ENCODE measurements at places on chromosomes 7 and 10. TPM values are rescaled to one million over a fixed set of nuclear protein-coding genes. Genes with fewer than 3 reads are reported as not detected.
A peak's percentile ranks its signal among the peaks of the same experiment; 100 is the strongest.

The FAM25C gene
- total RNA-seq, result 113 TPM

The KIAA1217 gene
- total RNA-seq, result 70.6 TPM

- H3K4me3 ChIP-seq, result no peak overlapping the region
- H3K27ac ChIP-seq, result no peak overlapping the region
- no peaks in the 10 kb centered on the region for H3K36me3 ChIP-seq
- DNase-seq, result no peak
- peaks cover 100% of the 10 kb centered on the region for H3K27me3 ChIP-seq
Observed at GRCh38 chr7:122307228-122307621, 2.7 kb upstream of the FEZF1 start.

GRCh38 chr10:14358886-14359573 is 28.3 kb upstream of the FRMD4A start:
- no peaks in the 10 kb centered on the region for H3K36me3 ChIP-seq
- H3K27me3 ChIP-seq, result peaks cover 15% of the 10 kb centered on the region
- H3K4me3 ChIP-seq, result no peak overlapping the region
- DNase-seq, result no peak
- no peak overlapping the region for H3K27ac ChIP-seq

The TDRD1 gene
- total RNA-seq, result 0.17 TPM

GRCh38 chr7:31056775-31057346 is 4.8 kb downstream of the ADCYAP1R1 start:
- no peak overlapping the region for H3K4me3 ChIP-seq
- H3K27ac ChIP-seq, result no peak overlapping the region

The ARHGEF5 gene
- 88.0 TPM for total RNA-seq

GRCh38 chr7:100965723-100966541 is 3.4 kb upstream of the MUC12 start:
- H3K4me1 ChIP-seq, result peaks cover 16% of the 10 kb centered on the region
- peaks cover 79% of the 10 kb centered on the region for H3K27me3 ChIP-seq
- H3K36me3 ChIP-seq, result no peaks in the 10 kb centered on the region

GRCh38 chr7:106199813-106200364 is 84.9 kb downstream of the NAMPT start:
- H3K4me3 ChIP-seq, result no peak overlapping the region
- H3K27ac ChIP-seq, result no peak overlapping the region
- no peaks in the 10 kb centered on the region for H3K27me3 ChIP-seq
- no peaks in the 10 kb centered on the region for H3K36me3 ChIP-seq

- H3K36me3 ChIP-seq, result no peaks in the 10 kb centered on the region
- H3K4me3 ChIP-seq, result no peak overlapping the region
- no peak overlapping the region for H3K27ac ChIP-seq
Observed at GRCh38 chr7:53900856-53901528, 641.2 kb upstream of the VSTM2A start.

The CHAT gene
- total RNA-seq, result not detected

DNA sequence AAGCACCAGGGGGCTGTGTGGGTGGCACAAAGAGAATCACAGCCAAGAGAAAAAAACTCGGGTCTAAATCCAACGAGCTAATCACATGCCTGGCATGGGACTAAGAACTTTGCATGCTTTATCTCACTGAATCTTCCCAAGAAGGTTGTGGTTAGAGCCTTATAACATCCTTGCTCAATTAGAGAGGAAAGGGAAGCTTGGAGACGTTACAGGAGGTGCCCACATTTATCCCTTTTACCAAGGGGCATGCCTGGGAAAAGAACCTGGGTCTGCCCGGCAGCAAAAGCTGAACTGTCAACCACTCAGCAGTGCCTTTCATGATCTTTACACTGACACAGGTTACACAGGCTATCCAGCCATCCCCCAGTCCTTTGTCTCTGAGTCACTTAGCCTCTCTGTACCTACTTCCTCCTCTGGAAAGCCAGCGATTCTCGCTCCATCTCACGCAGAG is 190.1 kb downstream of the PRPF18 start:
- H3K27me3 ChIP-seq, result no peaks in the 10 kb centered on the region
- H3K36me3 ChIP-seq, result no peaks in the 10 kb centered on the region
- H3K4me3 ChIP-seq, result no peak overlapping the region
- H3K27ac ChIP-seq, result no peak overlapping the region
- H3K4me1 ChIP-seq, result peaks cover 21% of the 10 kb centered on the region
- no peak for DNase-seq

GRCh38 chr7:157439761-157440160 is 103.0 kb downstream of the DNAJB6 start:
- H3K27ac ChIP-seq, result no peak overlapping the region
- H3K4me3 ChIP-seq, result no peak overlapping the region
- H3K36me3 ChIP-seq, result no peaks in the 10 kb centered on the region

- no peak for DNase-seq
- H3K27ac ChIP-seq, result no peak overlapping the region
- no peak overlapping the region for H3K4me3 ChIP-seq
Observed at GRCh38 chr7:3294432-3295100, 6.5 kb upstream of the SDK1 start.

The APBB1IP gene
- total RNA-seq, result 1.0 TPM

DNA sequence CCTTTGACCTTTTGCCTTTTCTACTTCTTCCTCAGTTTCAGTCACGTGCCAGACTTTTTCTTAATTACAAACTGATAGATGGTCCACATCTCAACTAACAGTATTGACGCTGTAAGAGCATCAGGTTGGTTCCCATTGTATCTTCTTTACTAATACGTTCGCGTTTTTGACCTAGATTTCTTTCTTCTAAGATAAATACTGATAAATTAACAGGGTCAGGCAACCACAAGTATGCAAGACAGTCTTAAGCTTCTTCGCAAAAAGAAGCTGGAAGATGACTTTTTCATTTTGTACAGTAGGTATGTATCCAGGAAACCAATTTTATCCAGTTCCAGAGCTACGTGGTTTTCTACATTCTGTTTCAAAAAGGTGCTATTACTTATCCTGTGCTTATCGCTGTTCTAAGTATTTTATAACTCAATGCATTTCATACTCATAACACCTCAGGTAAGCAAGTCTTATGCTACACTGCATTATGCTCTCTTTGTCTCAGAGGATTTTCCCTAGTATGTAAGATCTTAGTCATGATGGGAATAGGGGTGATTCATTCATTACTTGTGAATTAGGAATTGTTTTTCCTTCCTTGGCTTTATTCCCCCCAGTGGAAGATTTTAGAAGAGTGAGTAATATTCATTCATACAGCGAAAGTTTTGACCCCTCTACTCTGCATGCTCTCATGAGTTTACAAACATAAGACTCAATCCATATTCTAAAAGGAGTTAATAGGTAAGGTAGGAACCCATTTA is 955 bp downstream of the DUS4L start:
- peak overlapping the region; percentile 100 for H3K4me3 ChIP-seq
- peaks cover 4% of the 10 kb centered on the region for H3K36me3 ChIP-seq
- peak overlapping the region; percentile 99 for H3K27ac ChIP-seq
- no peak for DNase-seq

The PRKG1 gene
- 2.0 TPM for total RNA-seq

DNA sequence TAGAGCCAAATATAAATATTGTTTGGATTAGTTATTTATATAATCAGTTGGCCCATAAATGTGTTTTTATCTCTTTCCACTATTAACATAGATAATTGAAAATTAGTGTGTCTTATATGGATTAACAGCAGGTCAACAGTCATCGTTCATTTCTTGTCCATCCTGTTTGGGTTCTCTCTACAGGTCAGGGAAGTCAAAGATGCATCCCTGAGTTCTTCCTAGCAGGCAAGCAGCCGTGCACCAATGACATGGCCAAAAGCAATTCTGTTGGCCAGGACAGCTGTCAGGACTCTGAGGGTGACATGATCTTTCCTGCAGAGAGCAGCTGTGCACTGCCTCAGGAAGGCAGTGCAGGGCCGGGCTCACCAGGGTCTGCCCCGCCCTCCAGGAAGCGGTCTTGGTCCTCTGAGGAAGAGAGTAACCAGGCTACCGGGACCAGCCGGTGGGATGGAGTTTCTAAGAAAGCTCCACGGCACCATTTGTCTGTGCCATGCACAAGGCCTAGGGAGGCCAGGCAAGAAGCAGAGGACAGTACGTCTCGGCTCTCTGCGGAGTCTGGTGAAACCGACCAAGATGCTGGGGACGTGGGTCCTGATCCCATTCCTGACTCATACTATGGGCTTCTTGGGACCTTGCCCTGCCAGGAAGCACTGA is 15.9 kb downstream of the FBH1 start:
- H3K27me3 ChIP-seq, result no peaks in the 10 kb centered on the region
- H3K4me3 ChIP-seq, result no peak overlapping the region
- DNase-seq, result peak; percentile 50
- H3K27ac ChIP-seq, result no peak overlapping the region
- no peaks in the 10 kb centered on the region for H3K4me1 ChIP-seq
- H3K36me3 ChIP-seq, result peaks cover 39% of the 10 kb centered on the region

- H3K36me3 ChIP-seq, result no peaks in the 10 kb centered on the region
- H3K27ac ChIP-seq, result no peak overlapping the region
- no peaks in the 10 kb centered on the region for H3K27me3 ChIP-seq
Observed at GRCh38 chr7:158865462-158865922, 9.1 kb downstream of the DYNC2I1 start.

The LLCFC1 gene
- not detected for total RNA-seq

GRCh38 chr10:36171556-36171952 is 529.5 kb upstream of the FZD8 start:
- peaks cover 16% of the 10 kb centered on the region for H3K4me1 ChIP-seq
- DNase-seq, result no peak
- H3K4me3 ChIP-seq, result no peak overlapping the region
- H3K36me3 ChIP-seq, result no peaks in the 10 kb centered on the region

The SEMA3A gene
- 2.1 TPM for total RNA-seq

DNA sequence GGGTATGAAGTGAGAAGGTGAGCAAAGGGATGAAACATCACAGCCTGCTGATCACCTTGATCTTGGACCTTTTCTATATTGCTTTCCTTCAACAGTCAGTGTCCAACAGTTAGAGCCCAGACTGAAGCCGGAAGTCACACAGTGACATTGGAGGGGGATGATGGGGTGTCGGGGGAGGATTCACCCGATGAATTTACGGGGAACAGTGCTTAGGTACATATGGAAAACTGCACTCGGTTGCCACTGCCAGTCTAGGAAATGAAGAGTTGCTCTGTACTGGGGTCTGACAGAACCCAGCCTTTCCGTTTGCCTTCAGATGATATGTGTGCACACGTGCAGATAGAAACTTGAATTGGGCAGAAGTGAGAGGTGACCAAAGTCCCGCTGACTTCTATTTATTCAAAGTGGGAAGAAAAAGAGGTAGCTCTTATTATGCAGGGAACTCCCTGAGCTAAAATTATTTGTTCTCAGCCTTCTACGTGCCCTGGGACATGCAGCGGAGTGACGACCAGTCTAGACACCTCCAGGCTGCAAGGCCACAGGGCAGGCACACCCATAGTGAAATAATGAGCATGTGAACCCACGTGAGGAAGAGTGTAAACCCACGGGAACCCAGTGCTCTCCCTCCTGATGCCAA is 107.2 kb upstream of the INHBA start:
- H3K27ac ChIP-seq, result no peak overlapping the region
- no peaks in the 10 kb centered on the region for H3K4me1 ChIP-seq
- H3K4me3 ChIP-seq, result no peak overlapping the region
- no peaks in the 10 kb centered on the region for H3K36me3 ChIP-seq

The DNAH11 gene
- 1.4 TPM for total RNA-seq

The DRGX gene
- not detected for total RNA-seq

The SPDYE8 gene
- not detected for total RNA-seq

The BMPER gene
- total RNA-seq, result 1.5 TPM

DNA sequence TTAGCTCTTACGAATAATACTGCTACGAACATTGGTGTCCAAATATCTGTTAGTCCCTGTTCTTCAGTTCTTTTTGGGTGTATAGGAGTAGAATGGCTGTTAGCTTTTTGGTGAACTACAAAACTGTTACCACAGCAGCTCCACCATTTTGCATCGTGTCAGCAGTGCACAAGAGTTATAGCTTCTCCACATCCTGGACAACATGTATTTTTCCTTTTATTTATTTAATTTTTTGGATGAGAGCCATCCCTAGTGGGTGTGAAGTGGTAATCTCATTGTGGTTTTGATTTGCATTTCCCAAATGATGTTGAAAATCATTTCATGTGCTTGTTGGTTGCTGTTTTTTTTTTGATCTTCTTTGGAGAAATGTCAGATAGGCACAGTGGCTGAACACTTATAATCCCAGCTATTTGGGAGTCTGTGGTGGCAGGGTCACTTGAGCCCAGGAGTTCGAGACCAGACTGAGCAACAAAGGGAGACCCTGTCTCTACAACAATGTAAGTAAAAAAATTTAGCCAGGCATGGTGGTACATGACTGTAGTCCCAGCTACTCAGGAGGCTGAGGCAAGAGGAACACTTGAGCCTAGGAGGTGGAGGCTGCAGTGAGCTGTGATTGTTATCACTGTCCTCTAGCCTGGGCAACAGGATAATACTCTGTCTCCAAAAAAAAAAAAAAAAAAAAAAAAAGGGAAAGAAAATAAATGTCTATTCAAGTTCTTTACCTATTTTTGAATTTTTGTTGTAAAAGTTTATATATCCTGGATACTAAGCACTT is 31.7 kb downstream of the TRIM24 start:
- H3K36me3 ChIP-seq, result no peaks in the 10 kb centered on the region
- H3K27ac ChIP-seq, result no peak overlapping the region
- H3K4me3 ChIP-seq, result no peak overlapping the region

DNA sequence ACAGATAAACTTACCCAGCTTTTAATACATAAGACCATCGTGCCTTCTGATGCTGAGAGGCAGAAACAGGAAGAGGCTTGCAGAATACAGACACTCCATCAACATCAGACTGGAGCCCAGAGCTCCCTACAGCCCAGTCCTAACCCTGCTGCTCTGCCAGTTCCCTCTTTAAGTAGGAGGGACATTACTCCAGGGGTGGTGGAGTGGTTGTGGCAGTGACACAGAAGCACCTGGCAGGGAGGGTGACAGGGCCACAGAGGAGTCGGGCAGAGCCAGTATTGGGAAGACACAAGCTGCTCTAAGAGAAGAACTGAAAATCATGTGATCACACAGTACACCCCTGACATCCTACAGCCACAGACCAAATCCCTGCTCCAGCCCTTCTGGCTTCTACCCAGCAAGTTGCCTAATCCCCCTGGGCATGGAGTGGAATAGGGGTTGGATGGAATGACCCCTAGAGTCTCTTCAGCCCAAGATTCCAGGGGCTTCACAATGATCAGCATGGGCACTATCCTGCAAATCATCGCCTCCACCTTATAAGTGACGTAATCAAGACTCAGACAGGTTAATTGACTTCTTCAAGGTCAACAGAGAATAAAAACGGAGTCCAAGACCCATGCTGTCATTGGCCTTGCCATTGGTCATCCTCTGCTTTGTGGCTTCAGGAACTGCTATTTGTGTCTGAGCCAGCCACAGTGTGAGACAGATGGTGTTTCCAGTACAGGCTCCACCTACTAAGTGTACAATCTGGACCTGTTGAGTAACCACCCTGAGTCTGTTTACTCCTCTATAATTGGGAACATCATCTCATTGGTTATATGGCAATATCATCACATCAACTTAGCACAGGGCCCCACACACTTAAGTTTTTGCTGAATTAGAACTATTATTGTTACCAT is 61.1 kb upstream of the ZMIZ1 start:
- H3K4me1 ChIP-seq, result peaks cover 10% of the 10 kb centered on the region
- H3K27ac ChIP-seq, result no peak overlapping the region
- no peak for DNase-seq
- no peaks in the 10 kb centered on the region for H3K36me3 ChIP-seq
- no peak overlapping the region for H3K4me3 ChIP-seq
- no peaks in the 10 kb centered on the region for H3K27me3 ChIP-seq

The MEOX2 gene
- total RNA-seq, result 8.9 TPM

The MYL10 gene
- not detected for total RNA-seq

GRCh38 chr10:22701132-22701826 is 13.1 kb downstream of the PIP4K2A start:
- no peaks in the 10 kb centered on the region for H3K27me3 ChIP-seq
- H3K4me1 ChIP-seq, result peaks cover 14% of the 10 kb centered on the region
- no peaks in the 10 kb centered on the region for H3K36me3 ChIP-seq
- DNase-seq, result no peak
- no peak overlapping the region for H3K4me3 ChIP-seq

GRCh38 chr7:46237466-46237865 is 316.4 kb upstream of the IGFBP3 start:
- no peaks in the 10 kb centered on the region for H3K27me3 ChIP-seq
- DNase-seq, result no peak
- no peaks in the 10 kb centered on the region for H3K36me3 ChIP-seq
- no peaks in the 10 kb centered on the region for H3K4me1 ChIP-seq
- no peak overlapping the region for H3K4me3 ChIP-seq
- no peak overlapping the region for H3K27ac ChIP-seq
